Stimulated activated naive B cell treated with anti-CD40 and anti-IgM and Interleukin-4, amounts not matched to agents 10 μg/mL and 1 μg/mL and 100 μg/mL, for 72 hours (primary cell): ENCODE measurements at places on chromosomes 12 and 14.

DNA sequence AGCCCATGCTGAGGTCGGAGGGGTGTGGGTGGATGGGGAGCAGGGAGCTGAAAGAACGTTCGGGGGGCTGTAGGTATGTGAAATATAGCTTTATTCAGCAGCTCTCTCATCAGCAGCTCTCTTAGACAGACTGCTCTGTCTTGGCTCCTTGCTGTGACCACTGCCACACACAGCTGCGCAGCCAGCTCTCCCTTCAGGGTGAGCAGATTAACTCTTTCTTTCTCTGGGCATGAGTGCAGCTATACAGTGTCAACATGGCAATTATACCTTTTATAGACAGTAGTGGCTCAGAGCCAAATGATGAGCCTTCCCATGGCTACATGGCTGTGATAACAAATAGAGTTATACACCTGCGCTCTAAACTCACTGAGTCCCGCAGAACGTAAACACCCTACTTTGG is 137.7 kb upstream of the NEDD1 start:
- no peak for DNase-seq

DNA sequence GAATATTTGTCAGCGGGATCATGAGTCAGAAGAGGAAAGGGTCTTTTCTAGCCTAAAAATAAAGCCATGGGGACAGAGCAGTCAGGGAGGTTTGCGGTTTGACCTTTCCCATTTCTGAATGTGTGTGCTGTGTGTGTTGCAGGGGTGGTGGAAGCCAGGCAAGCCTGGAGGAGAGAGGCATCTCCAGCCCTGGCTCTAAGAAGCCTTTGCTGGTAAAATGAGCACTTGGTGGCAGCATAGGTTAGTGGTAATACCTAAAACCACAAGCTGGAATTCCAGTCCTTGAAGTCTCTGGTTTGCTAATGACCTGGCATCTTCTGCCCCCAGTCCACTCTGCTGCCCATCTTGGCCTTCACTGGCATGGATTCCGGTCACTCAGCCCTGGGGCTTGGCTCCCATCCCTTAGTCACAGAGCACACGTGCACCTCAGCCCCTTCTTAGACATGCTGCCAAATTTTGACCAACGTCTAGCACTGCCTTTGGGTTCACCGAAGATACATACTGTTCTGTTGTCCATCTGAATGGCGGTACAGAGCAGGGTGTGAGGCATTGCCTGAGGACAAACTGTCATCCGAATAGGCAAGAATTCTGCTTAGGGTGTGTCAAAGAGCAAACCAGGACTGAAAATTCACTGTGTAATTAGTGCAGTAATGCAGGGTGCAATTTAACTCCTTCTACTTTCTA is 52.7 kb downstream of the KCNA5 start:
- DNase-seq = no peak

GRCh38 chr14:74347097-74347794 is 1.0 kb upstream of the VRTN start:
- DNase-seq = no peak

DNA sequence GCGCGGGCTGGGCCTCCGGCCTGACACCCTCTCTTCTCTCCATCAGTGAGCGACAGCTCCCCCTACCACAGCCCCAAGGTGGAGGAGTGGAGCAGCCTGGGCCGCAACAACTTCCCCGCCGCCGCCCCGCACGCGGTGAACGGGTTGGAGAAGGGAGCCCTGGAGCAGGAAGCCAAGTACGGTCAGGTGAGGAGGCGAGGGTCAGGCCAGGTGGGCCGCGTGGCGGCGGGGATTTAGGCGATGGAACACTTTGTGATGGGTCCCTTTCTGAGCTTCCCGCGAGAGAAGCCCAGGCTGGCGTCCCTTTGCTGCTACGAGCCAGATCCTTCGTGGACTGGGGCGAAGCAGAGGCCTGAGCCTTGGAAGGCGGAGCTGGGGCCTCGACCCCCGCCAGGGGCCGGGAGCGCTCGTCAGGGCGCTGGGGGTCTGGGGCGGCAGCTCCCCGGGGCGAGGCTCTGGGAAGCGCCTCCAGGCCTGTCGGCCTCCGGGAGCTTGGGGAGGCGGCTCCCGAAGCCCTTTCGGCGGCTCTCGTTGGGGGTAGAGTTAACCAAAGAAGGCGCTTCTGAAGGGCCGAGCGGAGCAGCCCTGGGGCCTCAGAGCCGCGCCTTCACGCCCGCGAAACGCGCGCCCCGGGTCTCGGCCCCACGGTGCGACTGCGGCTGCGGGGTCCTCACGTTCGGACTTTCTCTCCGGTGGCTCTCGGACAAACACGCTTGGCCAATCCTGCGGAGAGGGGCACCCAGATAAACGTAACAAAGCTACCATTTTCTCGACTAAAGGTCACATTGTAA is 5.0 kb downstream of the PAX9 start:
- no peak for DNase-seq

GRCh38 chr14:59055439-59056045 is 132.9 kb upstream of the DAAM1 start:
- DNase-seq = no peak

DNA sequence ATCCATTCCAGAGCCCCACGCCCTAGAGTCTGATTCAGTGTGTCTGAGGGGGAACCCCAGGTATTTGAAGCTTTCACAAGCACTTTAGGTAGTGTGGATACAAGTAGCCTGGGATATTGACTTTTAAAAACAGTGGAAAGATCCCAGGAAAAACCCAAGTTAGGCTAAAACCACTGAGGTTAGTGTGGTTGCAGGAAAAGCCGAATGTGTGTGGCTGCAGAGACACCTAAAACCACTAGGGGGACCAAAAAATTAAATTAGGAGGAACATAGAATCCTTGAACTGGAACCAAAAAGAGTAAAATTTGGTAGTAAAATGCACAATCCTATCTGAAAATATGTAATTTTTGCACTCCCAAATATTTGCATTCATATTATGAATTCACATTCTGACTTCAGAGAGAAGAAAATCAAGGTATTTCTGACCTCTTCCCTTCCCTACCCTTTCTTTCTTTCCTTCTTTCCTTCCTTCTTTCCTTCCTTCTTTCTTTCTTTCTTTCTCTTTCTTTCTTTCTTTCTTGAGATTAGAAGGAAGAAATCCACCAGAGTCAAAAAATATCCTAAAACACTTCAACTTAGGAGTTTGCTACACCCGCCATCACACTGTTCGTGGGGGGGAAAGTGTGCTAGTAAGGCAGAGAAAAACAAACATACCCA is 37.8 kb downstream of the SLCO1A2 start:
- no peak for DNase-seq

- DNase-seq = no peak
Measured at GRCh38 chr14:30621354-30621939, 672 bp upstream of the SCFD1 start.

DNA sequence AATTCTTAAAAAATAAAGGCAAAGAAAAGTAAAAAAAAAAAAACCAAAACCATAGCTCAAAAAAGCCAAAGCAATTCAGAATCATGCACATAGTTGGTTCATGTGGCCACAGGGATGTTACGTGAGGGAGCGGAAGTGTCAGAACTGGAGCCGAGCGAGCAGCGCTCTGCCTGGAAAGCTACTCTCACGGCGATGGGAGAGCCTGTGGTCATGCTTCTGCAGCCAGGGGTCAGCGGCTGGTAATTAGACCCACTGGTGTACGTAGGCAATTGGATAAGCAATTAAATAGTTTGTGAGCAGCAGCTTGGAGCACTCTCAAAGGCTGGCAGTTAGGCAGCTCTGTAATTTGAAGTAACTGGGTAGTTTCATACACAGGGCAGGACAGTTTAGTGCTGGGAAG is 58.1 kb downstream of the TRHDE start:
- DNase-seq = no peak

DNA sequence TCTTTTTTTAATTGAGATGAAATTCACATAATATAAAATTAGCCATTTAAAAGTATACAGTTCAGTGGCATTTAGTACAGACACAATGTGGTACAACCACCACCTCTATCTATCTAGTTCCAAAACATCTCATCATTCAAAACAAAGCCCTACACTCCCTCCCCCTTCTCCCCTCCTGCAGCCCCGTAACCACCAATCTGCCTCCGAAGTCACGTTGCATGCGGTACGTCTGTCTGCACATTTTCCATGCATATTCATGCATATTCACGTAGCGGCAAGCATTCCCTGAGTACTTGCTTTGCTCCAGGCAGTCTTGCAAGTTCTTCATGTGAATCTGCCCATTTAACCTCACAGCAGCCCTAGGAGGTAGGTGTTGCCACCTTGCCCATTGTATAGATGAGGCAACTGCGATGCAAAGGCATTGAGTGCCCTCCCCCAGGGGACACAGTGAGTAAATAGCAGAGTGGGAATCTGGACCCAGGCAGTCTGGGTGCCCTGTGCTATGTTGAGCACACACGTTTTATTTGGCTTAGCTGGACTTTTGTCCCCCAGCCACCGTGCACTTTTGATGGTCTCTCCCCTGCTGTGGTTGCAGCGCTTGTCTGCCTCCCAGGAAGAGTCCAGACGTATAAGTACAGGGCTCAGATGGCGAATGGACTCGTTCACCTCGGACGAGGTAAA is 43.4 kb downstream of the RIN3 start:
- no peak for DNase-seq

- DNase-seq = no peak
Measured at GRCh38 chr12:46160101-46160980, 108.5 kb downstream of the SLC38A1 start.

DNA sequence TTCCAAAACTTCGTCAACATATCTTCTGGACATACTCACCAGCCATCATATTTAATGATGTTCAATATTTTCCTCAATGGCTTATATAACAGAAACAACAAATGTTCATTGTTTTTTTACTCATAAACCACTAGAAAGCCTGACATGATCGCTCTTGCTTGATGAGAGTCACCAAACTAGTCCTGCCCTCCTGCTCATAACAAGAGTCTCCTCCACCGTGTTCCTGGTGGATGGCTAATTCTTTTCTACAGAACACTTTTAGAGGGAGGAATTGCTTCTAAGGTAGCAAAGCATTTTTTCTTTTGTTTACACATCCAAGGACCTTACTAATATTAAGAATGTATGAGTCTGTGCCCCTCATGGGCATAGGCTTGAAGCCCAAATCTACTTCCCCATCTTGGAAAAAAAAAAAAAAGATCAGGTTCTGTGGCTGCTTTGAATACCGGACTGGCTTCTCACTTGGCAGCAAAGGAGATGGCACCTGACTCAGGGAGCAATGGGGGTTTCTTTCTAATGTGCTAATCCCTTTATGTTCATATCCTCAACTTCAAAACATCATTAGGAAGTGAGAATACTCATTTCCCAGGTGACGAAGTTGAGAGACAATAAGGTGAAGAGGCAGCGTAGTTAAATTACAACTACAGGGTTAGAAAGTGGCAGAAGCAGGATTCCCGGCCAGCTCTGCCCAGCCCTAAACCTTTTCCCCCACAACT is 188.8 kb downstream of the EPS8 start:
- DNase-seq = no peak

DNA sequence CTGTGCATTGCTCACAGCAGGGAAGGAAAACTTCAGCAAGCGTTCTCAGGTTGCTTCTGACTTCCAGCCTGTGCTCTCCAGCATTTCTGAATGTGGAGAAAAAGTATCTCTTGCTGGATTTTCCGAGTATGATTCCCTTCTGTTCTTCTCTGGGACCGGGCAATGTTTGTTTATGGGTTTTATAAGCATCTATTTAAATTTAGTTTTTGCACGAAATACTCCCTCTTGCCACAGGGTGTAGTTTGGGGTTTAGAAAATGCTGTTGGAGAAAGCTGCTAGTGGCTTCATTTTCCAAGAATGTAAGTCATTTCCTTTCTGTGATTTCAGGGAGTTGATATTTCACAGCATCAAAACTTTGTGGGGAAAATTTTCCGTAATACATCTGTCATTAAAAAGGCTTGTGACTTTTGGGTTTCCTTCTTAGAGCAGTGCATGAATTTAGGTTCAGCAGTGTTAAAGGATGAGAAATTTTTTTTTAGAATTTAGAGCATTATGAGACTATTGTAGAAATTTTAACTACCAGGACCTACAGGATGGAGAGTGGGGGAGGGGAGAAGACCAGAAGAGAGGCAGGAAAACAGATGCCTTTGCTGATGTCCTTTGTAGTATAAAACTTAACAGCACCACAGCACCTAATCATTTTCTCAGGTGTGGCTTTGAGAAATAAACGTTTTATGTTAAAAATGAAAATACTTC is 1.5 kb downstream of the FRMD6 start:
- DNase-seq = no peak

- no peak for DNase-seq
Measured at GRCh38 chr14:95577067-95577800, 42.4 kb downstream of the GLRX5 start.

- no peak for DNase-seq
Measured at GRCh38 chr12:50505675-50506530, 1.1 kb downstream of the DIP2B start.

GRCh38 chr12:93103154-93103553 is 174.1 kb upstream of the EEA1 start:
- DNase-seq = no peak

- DNase-seq = no peak
Measured at GRCh38 chr14:24463017-24463883, 20.7 kb upstream of the SDR39U1 start.

DNA sequence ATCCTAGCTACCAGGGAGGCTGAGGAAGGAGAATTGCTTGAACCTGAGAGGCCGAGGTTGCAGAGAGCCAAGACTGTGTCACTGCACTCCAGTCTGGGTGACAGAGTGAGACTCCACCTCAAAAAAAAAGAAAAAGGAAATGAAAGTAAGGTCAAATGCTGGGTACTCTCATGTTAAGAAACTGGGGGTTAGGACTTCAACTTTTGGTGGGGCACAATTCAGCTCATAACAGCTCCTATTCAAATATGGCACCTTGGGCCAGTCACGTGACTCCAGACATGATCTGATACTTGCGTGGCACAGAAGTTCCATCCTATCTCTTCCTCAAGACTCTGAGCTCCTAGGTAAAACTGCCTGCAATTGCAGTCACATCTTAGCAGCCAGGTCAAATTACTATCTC is 142.7 kb downstream of the EGLN3 start:
- no peak for DNase-seq

DNA sequence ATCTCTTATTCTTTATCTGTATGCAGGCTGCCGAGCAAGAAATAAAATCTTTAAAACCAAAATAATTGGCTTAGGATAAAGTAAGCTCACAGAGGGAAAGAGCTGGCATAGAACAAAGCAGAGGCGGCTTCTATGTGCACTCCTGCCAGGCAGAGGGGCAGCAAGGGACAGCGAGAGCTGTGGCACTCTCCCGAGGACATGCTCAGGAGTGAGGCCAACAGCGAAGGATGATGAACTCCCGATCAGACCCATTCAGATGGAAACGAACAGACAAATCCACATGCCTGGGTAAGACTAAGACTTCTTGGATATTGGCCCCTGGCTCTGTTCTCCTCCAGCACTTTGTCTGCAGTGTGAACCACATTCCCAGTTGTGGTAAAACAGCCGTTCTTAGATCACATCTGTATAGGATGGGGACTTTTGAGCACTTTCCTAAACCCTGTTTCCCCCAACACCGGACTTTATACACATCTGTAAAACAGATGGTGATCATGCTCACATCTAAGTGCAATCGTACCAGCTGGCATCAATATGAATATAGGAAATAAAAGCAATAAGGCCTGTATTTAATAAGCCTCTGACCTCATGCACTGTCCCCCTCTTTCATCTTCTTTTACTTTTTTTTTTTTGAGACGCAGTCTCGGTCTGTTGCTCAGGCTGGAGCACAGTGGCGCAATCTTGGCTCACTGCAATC is 134.1 kb downstream of the PPM1H start:
- DNase-seq = no peak
